ENCODE measurements at places on chromosomes 7 and 10.

DNA sequence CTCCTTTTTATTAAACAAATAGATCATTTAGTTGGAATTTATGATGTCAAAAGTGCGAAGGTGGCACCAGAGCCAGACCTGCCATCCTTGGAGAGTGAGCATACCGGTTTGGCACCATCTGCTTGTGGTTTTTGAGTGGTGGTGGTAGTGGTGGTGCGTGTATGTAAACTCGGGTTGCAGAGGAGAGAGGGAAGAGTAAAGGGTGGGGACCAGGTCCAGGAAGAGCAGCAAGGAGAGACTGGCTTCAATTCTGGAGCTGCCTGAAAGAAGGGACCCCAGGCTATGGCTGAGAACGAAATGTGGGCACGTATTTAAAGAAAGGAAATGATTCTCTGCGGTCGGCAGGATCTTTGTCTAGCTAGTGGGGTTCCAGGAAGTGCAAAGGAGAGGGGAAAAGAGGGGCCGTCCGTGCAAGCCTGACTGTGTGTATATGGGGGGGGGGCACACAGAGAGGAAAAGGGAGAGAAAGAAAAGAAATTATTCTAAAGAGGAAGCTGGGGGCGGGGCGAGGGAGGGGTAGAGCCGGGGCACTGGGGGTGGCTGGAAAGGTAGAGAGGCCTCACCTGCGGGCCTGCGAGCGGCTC is 448 bp upstream of the GOLGA7B start:
- DNase-seq, result no peak

DNA sequence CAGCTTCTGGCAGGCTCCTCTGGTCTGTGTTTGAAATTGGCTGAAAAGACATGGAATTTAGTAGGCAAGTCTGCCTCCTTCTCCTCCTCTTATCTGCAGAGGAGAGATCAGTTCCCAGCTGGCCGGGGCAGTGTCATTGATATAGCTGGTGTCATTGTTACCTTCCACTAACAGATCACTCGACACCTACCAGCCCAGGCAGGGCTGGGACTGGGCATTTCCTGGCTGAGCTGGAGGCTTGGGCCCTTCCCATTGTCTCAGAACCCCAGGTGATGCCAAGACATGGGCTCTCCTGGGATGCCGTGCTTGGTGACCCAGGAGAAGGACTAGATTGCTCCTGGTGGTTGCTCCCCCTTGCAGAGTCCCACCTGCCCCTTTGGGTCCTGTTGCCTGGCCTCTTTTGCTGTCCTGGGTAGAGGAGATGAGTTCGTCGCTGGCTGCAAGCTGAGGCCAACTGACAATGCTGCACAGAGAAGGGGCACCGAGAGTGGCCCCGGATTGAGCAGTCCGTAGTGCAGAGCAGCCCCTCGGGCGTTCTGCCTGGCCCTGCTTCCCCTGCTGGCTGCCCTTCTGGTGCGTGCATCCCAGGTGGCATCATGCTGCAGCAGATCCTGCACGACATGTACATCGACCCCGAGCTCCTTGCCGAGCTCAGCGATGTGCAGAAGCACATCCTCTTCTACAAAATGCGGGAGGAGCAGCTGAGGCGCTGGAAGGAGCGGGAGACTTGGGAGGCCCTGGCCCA is at the start of gene SH2D4B:
Gene SH2D4B, plus strand, starts transcription at position 167 of the 745 bp plus-strand sequence. Its CDS starts 430 bp downstream, at position 597.
- no peak for DNase-seq

- peak; percentile 72 for DNase-seq
These were observed 52.8 kb upstream of the VWDE start for GRCh38 chr7:12456506-12456905.

GRCh38 chr10:84176351-84176750 is 2.8 kb downstream of the GPR15LG start:
- DNase-seq, result no peak

DNA sequence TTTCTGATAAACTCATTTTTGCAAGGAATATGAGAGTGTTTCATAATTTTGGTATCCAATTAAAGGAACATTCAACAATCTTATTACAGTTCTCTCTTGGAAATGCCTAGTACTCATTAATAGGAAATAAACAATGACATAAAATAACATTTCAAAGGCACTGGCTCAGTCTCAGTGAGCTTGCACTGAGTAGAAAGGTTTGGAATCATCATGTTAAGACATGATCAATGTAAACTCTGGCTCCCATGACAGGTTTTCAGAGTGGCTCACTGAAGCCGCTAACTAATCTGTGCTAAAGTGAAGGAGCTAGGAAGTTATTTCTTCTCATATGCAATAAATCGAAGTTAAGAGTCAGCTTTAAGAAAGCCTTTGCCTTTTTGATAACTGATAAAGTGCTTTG is 203.3 kb upstream of the HGF start:
- no peak for DNase-seq

DNA sequence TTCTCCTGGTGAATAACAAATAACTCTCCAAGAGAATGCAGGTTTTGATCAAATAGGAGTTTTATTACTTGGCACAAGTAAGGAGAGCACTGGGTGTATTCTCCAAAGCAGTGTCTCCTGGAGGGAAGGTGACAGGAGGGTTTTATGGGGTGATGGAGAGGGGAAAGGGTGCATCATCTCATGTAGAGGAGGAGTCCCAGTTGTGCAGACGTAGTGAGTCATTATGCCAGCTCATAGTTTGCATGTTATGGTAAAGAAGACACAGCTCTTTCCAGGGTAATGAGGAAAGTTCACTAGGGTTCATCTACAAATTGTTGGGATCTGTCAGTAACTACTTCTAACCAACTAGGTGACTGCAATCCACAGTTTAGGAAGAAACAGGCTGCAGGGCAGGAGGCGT is 347.9 kb upstream of the MEOX2 start:
- no peak for DNase-seq

GRCh38 chr7:70612811-70613210 is 519.1 kb upstream of the GALNT17 start:
- no peak for DNase-seq

DNA sequence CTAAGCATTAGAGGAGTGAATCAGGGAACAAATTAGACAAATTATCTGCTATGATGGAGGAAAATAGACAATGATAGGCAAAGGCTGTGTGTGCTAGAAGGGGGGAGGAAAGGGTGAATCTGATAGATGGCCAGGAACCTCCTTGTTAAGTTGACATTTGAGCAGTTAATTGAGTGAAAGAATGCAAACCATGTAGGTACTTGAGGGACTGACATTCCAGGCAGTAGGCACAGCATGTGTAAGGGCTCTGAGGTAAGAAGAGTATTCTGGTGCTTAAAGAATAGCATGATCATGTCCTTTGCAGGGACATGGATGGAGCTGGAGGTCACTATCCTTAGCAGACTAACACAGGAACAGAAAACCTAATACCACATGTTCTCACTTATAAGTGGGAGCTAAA is 48.6 kb upstream of the TES start:
- no peak for DNase-seq

DNA sequence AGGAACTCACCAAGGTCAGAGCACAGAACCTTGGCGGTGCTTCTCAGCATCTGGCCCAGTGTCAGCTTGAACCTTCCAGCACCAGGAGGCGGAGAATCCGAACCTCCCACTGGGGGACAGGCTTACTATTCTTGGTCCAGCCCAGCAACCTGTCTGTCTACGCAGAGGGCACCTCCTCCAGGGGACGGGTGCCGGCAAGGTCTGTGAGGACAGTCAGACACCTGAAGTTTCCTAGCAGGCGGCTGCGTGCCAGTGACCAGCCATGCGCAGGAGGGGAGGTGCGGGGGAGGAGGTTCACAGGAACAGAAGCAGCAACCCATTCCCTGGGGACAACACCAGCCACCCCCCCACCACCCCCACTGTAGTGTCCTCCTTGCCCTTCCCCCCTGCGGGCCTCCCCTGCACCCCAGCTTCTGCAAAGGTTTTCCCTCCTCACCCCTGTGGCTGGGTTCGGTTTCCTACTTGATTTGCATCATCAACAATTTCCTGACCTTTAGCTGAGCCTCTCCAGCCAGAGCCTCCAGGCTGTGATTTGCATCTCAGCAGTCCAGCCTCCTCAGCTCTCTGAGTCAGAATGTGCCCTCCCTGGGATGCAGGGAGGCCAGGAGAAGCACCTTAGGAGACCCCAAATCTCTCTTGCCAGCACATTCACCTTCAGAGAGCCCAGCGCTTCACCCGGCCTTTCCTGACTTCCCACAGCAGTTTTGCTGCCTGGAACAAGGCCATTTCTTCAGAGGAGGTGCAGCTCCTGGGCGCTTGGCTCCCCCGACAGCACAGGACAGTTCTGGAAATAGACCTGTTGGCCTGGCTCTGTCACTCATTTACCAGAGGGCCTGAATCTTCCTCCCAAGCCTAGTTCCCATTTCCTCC is 107.5 kb upstream of the NPS start:
- no peak for DNase-seq

DNA sequence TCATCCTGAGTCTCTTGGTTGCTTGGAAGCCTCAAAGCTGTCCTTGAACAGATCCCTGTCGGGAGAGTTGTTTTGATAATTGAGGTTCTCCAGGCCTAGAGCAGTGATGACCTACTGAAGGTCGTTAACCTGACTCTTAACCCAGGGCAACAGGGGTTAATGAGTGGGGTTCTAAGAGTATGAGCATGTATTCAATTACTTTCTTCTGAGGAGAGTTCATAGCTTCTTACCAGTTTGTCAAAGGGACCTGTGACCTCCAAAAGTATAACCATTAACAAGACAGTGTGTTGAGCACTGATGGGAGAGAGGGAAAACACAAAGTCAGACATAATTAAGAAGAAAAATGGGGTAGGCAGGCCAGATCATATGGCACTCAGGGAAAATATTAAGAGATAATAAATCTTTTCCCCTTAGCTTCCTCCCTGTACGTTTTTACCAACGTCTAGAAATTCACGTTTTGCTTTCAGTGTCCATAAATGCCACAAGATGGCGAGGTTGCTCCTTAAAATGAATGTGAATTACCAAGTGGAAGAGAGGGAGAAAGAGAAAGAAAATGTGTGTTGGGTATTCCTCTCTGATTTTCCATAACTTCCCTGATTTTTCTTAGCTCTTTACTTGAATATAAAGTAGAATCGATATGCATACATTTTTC is 97.6 kb downstream of the SUGCT start:
- no peak for DNase-seq

DNA sequence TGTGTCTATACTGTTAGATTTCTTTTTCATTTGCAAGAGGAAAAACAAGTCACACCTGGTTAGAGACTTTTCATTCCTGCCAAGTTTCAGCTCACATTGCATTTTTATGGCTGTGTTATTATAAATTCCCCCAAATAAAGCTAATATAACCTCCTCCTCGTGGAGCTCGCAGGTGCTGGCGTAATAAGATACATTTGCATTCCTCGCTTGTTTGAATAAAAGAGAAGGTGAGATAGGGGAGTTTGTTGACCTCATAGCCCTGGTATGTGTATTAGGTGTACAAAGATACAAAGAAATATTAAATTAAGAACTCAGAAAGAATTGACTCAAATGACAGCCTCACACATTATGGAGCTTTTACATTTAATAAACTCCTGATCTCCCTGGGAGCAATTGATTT is 257.7 kb upstream of the SP8 start:
- DNase-seq, result no peak

- no peak for DNase-seq
These were observed 6.2 kb downstream of the NKX6-2 start for GRCh38 chr10:132779549-132780294.

GRCh38 chr10:61541960-61542359 is 88.8 kb upstream of the TMEM26 start:
- DNase-seq, result no peak

GRCh38 chr7:91165006-91165845 is 99.0 kb upstream of the FZD1 start:
- DNase-seq, result no peak

- peak; percentile 96 for DNase-seq
These were observed 489.2 kb upstream of the ZMIZ1 start for GRCh38 chr10:78579576-78579975.

DNA sequence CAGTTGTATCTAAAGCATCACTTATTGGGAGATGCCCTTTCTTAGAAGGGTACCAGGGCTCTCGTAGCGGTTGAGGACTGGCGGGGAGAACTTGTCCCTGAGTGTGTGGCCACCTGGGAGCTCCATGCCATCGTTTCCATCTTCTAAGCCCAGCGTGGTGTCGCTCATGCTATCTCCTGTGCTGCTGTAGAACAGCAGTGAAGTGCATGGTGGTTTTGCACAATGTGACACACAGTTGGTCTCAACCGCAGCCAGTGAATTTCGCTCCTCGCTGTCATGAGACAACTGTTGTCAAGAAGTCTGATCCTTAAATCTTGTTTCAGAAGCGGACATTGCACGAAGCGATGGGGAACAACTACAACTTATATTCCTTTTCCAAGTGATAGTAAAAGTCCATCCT is 283.4 kb downstream of the GRID1 start:
- no peak for DNase-seq

Measured in NCI-H446 treated with DMSO at 0.1 percent for 48 hours (cell line).